ENCODE measurements at places on chromosomes 2 and 18.

- DNase-seq, result no peak
These were observed 46.1 kb upstream of the RAB1A start for GRCh38 chr2:65175894-65176530.

GRCh38 chr2:105052773-105053172 is 14.9 kb downstream of the MRPS9 start:
- no peak for DNase-seq

DNA sequence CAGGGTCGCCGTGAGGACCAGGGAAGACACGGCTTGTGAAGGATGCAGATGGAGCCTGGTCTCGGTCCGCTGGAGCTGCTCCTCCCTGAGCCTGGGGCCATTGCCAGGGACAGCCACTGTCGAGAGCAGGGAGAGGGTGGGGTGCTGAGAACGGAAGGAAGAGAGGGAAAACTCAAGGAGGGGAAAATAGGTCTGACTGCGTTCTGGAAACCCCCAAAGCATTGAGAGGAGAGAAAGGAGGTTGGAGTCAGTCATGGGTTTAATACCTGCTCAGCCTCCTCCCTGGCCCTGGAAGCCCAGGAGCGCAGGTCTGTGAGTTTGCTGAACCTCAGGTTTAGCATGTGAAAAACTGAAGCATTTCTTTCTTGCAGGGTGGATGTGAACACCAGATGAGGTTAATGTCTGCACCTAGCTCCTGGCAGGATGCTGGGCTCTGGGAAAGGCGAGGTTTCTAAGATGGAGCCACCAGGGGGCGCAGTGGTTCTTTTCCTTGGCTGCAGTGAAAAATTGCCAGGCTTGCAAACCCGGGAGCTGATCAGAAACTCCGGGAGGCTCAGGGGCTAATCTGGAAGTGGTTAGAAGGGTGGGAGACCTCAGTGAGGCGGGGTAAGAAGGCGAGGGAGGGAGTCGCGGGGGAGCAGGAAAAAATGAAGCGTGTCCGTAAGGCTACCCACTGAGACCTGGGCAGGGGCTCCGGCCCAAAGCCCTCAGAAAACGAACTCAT is 33.6 kb upstream of the RNF149 start:
- DNase-seq, result peak; percentile 71

- no peak for DNase-seq
These were observed 815.1 kb downstream of the CPS1 start for GRCh38 chr2:211371465-211371864.

GRCh38 chr2:72985891-72986683 is 68.8 kb downstream of the EMX1 start:
- no peak for DNase-seq

- no peak for DNase-seq
These were observed 35.7 kb downstream of the POMC start for GRCh38 chr2:25132693-25133092.

GRCh38 chr2:5937321-5937720 is 245.1 kb downstream of the SOX11 start:
- no peak for DNase-seq
